Activated CD8-positive, alpha-beta memory T cell treated with anti-CD3 and anti-CD28 coated beads, Interleukin-2, amount 50 U/mL, for 4 hours (primary cell): ENCODE measurements at places on chromosomes 5 and 9.
A peak's percentile ranks its signal among the peaks of the same experiment; 100 is the strongest.

- DNase-seq: no peak
These were observed 40.4 kb upstream of the CRB2 start for GRCh38 chr9:123315635-123316034.

DNA sequence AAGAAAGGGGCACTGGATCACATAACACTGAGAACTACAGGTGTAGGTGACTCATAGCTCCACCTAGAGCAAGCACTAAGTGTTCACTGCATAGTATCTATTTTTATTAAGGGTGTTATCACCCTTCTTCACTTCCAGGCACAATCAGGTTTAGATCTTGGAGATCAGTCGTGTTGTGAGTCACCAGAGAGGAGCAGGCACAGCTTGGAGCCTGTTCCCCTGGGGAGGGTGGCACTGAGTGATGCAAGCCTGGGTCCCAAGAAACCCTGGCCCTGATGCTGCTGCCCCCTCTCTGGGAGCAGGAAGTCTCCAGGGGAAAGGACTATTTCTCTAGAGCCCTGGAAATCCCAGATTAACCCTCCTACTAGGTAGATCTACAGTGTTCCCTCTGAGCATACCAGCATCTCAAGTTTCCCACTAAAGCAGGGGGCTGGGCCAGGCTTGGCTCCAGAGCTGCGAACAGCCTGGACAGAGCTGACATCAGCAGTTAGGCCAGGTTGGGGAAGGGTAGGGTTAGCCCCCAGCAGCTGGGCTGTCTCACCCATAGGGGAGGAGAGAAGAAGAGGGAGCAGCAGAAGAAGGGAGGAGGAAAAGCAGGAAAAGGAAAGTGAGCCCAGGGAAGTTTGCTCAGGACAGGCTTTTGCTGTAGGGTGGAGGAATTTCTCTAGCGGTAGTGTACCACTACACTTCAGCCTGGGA, 28.1 kb upstream of the SPINK4 start:
- DNase-seq: no peak

DNA sequence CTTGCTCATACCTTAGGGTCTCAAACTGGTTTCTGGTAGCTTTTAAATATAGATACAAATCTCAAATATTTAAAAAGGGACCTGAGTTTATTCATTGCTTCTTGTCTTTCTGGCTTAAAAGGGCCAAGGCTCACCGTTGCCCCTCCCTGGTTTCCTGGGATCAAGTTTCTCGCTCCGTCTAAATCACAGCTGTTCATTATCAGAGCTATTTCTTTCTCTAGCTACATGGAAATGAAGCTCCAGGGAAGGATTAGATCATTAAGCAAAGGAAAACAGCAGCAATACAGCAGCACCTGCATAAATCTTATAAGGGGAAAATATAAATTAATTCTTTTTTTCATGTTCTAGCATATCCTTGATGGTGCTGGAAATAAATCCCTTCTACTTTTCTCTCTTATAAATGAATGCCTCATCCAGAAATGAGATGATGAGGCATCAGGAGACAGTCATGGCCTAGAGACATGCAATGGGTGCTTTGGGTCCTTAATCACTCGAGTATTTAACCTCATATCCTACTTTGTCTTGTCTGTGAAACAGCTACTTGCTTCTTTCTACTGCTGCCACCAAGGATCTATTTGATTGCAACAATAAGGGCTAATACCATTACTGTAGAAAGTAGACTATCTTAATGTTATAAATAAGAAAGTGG, 320.1 kb downstream of the TRPM3 start:
- no peak for DNase-seq

DNA sequence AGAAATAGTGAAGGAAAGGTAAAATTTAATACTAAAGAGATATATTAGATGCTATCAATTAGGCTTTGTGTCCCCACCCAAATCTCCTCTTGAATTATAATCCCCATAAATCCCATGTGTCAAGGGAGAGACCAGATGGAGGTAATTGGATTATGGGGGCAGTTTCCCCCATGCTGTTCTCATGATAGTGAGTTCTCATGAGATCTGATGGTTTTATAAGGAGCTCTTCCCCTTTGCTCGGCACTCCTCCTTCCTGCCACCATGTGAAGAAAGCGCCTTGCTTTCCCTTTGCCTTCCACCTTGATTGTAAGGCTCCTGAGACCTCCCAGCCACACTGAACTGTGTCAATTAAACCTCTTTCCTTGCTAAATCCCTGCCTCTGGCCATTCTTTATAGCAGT, 697.0 kb upstream of the RGMB start:
- no peak for DNase-seq

GRCh38 chr5:171415115-171415730, 4.2 kb upstream of the FGF18 start:
- DNase-seq: no peak

DNA sequence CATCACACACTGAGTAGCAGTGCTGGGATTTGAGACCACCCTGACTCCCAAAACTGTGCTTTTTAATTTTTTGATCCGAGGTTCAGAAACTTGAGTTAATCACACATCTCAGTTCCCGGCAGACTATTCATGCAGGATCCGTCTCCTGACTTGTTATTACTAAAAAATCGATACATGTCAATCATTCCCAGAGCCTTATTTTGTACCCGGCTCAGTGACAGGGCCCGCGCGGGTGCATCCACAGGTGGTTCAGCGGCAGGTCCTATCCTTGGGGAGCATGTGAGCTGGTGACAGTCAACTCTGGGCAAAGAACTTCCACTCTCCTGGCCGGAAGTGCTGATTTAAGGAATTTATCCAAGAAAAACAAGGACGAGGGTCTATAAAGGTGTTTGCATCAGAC, 95.9 kb upstream of the MVB12B start:
- no peak for DNase-seq

GRCh38 chr5:142618130-142618523, 67.8 kb downstream of the FGF1 start:
- no peak for DNase-seq

DNA sequence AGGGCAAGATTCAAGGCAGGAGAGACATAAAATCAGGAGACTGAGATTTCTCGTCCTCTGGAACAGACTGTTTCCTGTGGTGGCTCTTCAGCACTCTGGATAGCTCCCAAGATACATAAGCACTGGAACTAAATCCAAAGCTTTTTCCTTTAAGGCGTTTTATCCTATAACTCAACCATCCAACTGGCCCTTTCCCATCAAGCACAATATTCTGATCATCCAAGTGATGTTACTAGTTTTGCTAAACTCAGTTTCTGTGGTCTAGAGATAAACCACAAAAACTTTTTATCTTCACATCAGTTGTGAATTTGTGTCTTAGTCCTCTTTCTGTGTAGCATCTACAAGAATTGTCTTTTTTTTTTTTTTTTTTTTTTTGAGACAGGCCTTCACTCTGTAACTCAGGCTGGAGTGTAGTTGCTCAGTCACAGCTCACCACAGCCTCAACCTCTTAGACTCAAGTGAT, 299.4 kb downstream of the COX7C start:
- DNase-seq: no peak

- DNase-seq: no peak
These were observed 548.1 kb upstream of the C9orf72 start for GRCh38 chr9:28121366-28121765.

DNA sequence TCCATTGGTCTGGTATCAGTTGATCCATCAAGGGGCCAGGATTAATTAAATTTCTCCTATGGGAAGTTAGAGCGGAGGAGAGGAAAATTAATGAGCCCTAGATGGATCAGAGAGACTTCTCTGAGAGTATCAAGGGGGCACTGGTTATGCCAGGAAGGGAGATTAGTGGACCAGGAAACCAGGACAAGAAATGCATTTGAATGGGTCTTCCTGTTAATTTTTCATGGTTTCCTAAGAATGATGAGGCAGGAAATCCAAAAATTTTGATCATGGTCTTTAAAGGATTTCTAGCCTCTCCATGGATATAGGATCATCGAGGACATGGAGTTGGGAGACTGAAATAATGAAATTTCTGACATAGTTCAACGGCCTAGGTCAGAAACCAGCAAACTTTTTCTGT, 30.8 kb downstream of the FOXI1 start:
- no peak for DNase-seq

GRCh38 chr5:55624841-55625588, 87.1 kb downstream of the SLC38A9 start:
- DNase-seq: no peak

- no peak for DNase-seq
These were observed 29.0 kb downstream of the MTMR12 start for GRCh38 chr5:32283539-32284377.

DNA sequence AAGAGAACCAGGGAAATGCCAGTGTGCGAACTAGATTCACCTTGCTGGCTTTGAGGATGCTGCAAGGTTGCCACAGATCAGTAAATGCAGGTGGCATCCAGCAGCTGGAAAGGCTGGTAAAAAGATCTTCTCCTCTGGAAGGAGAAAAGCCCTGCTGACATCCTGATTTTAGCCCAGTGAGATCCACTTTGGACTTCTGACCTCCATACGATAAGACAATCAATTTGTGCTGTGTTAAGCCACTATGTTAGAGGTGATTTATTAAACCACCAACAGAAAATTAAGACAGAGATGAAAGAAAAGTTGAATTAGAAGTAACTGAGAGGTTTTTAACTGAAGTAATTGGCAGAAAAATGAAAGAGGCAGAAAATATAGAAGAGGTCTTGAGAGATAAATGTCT, 283.8 kb upstream of the CDH12 start:
- DNase-seq: no peak

DNA sequence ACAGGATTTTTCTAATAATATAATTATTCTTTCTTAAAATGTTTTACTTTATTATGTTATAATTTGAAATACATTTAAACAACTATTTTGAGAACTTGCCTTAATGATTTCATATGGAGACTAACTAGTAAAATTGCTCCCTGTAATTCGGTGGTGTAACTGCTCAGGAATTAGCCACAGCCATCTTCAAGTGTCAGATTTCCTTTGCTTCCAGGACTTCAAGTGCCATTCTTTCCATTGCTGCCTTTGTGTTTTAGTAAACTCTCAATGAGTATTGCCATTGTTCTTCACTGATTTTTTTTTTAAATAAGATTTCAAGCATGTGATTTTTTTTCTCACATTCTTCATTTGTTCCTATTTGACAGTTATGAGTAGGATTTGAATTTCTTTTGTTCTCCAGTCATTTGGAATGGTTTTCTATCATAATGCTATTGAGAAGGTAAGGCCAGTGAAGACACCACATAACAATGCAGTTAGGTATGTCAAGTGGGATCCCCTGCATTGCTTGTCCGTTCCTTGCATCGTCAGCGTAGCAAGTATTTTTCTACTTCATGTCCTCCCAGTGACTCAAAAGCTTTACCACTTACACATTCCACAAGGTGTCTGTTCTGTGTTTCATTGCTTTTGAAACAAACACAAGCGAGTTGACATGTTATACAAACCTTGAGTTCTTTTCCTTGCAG, 83.7 kb downstream of the LNPEP start:
- no peak for DNase-seq

DNA sequence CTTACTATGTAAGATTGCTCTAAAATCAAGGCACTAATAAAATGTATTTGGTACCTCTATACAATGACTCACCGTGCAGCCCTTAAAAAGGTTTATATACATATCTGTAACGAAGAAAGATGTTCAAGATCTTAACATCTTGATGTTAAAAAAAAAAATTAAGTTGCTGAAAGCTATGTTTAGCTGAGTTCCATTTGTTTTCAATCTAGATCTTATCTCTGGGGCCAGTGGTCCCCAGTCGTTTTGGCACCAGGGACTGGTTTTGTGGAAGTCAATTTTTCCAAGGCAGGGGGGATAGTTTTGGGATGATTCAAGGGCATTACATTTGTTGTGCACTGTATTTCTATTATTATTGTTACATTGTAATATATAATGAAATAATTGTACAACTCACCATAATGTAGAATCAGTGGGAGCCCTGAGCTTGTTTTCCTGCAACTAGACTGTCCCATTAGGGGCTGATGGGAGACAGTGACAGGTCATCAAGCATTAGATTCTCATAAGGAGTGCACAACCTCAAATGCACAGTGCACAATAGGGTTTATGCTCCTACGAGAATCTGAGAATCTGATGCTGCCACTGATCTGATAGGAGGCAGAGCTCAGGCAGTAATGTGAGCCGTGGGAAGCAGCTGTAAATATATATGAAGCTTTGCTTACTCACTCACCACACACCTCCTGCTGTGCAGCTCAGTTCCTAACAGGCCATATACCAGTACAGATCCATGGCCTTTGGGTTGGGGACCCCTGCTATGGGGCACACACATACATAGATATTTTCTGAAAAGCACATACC, 27.6 kb upstream of the TSLP start:
- no peak for DNase-seq

- peak; percentile 69 for DNase-seq
These were observed 79.5 kb upstream of the HTR4 start for GRCh38 chr5:148733601-148734438.

- no peak for DNase-seq
These were observed 22.1 kb downstream of the GOLM1 start for GRCh38 chr9:86077276-86077675.

- no peak for DNase-seq
These were observed 126.1 kb upstream of the HAND1 start for GRCh38 chr5:154603953-154604679.

DNA sequence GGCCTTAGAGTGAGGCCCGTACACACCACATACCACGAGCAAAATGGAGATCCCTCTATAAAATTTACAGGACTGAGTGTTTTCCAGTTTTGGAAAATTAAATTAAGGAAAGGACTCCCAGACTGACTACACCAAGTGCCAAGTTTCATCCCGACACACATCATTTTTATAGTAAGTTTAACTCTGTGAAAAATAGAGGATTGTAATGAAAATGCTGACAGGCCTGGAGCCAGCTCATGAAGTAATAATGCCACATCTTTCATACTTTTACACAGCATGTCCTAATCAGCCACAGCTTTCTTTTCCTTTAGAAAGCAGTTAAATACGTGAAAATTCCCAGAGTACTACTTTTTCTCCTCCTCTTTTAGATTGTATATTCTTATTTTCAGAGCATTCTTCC, 169.2 kb downstream of the SAXO1 start:
- DNase-seq: no peak

- no peak for DNase-seq
These were observed 54.8 kb upstream of the NCS1 start for GRCh38 chr9:130117376-130117775.

DNA sequence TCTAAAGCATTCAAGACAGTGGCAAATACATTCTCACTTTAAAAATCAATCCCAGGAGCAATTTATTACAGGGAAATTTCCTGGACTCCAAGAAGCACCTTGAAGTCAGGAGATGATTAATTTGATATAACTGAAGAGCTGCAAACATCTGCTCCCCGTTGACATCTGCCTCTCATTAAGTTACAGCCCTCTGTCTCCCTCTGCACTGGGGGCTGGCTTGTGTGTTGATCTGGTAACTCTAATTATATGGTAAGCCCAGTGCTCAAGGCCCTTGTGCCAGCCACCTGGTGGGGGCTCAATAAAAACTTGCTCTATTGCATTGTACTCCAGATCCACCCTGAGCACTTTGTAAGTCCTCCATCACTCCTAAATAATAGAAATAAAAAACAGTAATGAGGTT, 131.1 kb upstream of the ZNF462 start:
- DNase-seq: no peak

GRCh38 chr5:74538206-74538661, 102.3 kb downstream of the ENC1 start:
- DNase-seq: no peak
